ENCODE measurements at places on chromosomes 6 and 20. TPM values are rescaled to one million over a fixed set of nuclear protein-coding genes. Genes with fewer than 3 reads are reported as not detected.

Gene HCRTR2
- total RNA-seq, result not detected

DNA sequence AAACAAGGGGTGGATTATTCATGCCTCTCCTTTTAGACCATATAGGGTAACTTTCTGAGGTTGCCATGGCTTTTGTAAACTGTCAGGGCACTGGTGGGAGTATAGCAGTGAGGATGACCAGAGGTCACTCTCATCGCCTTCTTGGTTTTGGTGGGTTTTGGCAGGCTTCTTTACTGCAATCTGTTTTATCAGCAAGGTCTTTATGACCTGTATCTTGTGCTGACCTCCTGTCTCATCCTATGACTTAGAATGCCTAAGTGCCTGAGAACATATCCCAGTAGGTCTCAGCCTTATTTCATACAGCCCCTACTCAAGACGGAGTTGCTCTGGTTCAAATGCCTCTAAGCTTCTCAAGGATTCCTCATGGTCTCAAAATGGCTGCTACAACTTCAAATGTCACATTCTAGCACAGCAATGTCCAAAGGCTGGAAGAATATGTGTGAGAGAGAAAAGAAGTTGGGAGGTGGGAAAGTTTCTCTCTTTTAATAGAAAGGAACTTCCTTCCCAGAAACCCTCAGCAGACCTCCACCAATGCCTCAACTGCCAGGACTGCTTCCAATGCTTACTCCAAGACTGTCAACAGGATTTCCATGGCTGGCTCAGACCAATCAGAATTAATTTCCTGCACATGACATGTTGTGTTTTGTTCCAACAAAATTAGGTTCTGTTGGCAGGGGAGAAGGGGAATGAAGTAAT, 46.6 kb upstream of the SLC9A8 start:
- no peaks in the 10 kb centered on the region for H3K27me3 ChIP-seq
- no peak for DNase-seq
- H3K4me1 ChIP-seq, result peaks cover 11% of the 10 kb centered on the region
- no peaks in the 10 kb centered on the region for H3K36me3 ChIP-seq

GRCh38 chr6:90175627-90176538, 120.8 kb downstream of the BACH2 start:
- no peak for DNase-seq
- H3K27ac ChIP-seq, result no peak overlapping the region
- H3K4me1 ChIP-seq, result peaks cover 23% of the 10 kb centered on the region
- no peaks in the 10 kb centered on the region for H3K36me3 ChIP-seq
- no peak overlapping the region for H3K4me3 ChIP-seq
- H3K27me3 ChIP-seq, result no peaks in the 10 kb centered on the region

- no peak overlapping the region for H3K27ac ChIP-seq
- no peaks in the 10 kb centered on the region for H3K27me3 ChIP-seq
- no peaks in the 10 kb centered on the region for H3K4me1 ChIP-seq
Observed at GRCh38 chr6:12174878-12175277, 115.3 kb upstream of the EDN1 start.

Gene CCN2
- total RNA-seq, result 292 TPM

Gene USP49
- total RNA-seq, result 1.0 TPM

- no peak overlapping the region for H3K4me3 ChIP-seq
- no peak overlapping the region for H3K27ac ChIP-seq
- H3K4me1 ChIP-seq, result peaks cover 8% of the 10 kb centered on the region
- no peaks in the 10 kb centered on the region for H3K36me3 ChIP-seq
- peak; percentile 30 for DNase-seq
Observed at GRCh38 chr6:57013521-57013926, 33.0 kb upstream of the KIAA1586 start.

Gene THEMIS
- total RNA-seq, result not detected

GRCh38 chr6:105587349-105588122, 184.7 kb upstream of the PREP start:
- H3K4me1 ChIP-seq, result peaks cover 40% of the 10 kb centered on the region
- peak overlapping the region; percentile 54 for H3K27ac ChIP-seq
- peak overlapping the region; percentile 2 for H3K4me3 ChIP-seq
- H3K27me3 ChIP-seq, result no peaks in the 10 kb centered on the region
- no peaks in the 10 kb centered on the region for H3K36me3 ChIP-seq
- peak; percentile 97 for DNase-seq

Measured in SJSA1 (cell line).